ENCODE measurements at places on chromosomes 6 and 20. TPM values are rescaled to one million over a fixed set of nuclear protein-coding genes. Genes with fewer than 3 reads are reported as not detected.

Gene VGLL2
- not detected for total RNA-seq

Gene NMBR
- total RNA-seq: under 0.01 TPM

- peak; percentile 83 for DNase-seq
Observed at GRCh38 chr20:528923-529604, 14.5 kb downstream of the CSNK2A1 start.

- no peak for DNase-seq
Observed at GRCh38 chr6:7106215-7106751, 1.5 kb upstream of the RREB1 start.

DNA sequence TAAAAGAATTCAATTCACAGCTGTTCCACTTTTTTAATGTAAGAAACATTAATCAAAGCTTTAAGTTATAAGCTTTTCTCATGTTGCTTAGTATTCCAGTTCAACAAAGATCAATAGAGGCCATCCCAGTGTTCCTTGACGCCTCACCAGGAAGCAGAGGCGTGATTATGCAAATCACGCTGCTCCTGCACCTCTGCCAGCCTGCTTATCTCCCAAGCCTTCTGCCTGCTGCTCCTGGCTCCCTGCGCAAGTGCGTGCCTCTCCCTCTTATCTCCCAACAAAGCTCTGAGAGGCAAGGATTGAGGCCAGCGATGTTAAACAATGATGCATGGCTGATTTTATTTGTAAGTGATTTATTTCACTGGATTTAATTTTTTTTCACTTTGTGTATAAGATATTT, 42.8 kb downstream of the INSM1 start:
- DNase-seq: no peak

GRCh38 chr6:112253498-112253840, 898 bp downstream of the LAMA4 start:
- DNase-seq: no peak

DNA sequence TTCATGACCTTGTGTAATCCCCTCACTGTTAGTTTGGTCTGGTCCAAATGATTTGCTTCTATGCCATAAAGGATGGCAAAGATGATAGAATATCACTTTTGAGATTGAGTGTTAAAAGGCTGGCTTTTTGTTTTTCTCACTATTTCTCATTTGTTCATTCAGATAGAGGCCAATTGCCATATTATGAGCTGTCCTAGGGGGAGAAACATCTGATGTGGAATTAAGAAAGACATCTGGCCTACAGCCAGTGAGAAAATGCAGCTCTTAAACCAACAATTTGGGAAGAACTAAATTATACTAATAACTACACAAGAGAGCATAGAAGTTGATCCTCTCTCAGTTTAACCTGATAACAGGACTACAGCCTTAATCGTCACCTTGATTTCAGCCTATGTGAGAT, 1668.6 kb downstream of the GRIK2 start:
- no peak for DNase-seq

Data from fibroblast of lung (primary cell).